ENCODE measurements at places on chromosomes 4 and X.

- DNase-seq, result no peak
Observed at GRCh38 chr4:110905367-110905766, 282.5 kb upstream of the PITX2 start.

DNA sequence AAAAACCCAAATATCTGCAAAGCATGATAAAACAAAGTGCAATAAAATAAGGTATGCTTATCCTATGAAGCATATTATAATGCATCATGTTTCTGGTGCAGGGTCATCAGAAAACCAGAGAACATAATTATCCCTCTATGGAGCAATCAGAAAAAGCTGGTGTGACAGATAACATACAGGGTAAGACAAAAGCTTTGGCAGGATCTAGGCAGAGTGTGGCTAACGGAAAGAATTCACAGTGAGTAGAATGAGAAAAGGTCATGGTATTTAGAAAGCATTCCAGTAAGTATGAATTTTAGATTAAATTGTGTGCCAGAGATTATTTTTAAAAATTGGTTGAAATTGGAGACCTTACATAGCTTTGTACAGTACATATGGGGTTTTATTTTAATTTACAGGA lies 29.0 kb upstream of the UGT2B4 start:
- no peak for DNase-seq

GRCh38 chr4:10186228-10187214 lies 69.9 kb upstream of the WDR1 start:
- DNase-seq, result no peak

DNA sequence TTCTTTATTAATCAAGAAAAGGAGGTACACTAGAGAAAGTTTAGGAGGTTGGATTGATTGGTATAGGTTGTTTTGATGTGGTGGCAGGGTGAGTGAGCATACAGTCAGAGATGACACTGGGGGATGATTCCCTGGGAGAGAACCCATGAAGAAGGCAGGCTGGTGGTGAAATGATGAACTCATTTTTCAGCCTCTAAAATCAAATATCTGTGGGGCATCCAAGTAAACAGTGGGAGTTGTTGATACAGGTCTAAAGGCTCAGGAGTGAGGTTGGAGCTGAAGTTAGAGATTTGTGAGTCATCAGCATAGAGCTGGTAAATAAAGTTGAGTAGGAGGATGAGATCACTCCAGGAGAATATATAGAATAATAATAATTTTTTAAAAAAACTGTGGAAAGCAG lies 10.0 kb upstream of the AP1S2 start:
- DNase-seq, result no peak

DNA sequence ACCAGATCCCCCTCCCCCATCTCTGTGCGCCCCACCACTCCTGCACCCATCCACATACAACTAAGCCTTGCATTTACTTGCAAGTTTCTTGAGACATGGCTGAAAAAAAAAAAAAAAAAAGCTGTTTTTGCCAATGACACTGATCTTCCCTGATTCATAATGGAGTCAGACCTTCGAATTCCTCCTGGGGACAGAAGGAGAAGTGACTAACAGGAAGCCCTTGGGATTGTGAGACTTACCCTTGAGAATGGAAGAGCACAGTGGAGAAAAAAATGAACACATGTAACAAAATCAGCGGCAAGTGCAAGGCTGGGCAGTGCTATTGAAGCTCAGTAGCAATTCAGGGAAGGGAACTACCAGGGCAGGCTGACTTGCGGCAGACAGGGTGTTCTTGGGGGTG lies 288.4 kb downstream of the BCOR start:
- DNase-seq, result no peak

GRCh38 chr4:3184725-3185124 lies 64.2 kb upstream of the MSANTD1 start:
- no peak for DNase-seq

GRCh38 chr4:17597517-17597916 lies 16.9 kb upstream of the MED28 start:
- peak; percentile 46 for DNase-seq

DNA sequence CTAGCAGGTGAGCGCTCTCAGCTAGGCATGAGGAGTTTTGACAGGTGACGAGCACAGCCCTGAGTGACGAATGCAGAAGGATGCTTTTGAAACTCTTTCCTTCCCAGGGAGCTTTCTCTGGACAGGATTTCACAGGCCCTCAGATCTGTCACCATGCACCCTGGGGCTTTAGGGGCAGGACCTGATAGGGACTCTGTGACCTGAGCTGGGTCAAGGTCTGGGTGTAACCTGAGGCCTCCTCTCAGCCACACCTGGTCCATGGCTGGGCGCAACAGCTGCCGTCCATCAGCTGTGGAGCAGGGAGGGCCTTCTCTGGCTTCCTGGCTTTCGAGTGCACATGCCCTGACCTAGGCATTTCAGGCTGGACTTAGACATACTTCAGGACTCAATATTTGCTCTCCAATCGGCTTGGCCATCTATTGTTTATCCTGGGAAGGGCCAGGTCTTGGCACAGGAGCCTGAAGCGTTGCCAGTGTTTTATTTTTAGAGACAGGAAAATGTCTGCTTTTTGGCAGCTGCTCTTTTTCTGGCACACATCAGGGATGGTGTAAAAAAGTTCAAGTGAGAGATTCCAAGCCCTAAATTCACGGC lies 56.4 kb downstream of the C4orf51 start:
- DNase-seq, result peak; percentile 77

- DNase-seq, result no peak
Observed at GRCh38 chr4:121973816-121974215, 22.0 kb upstream of the TRPC3 start.

- DNase-seq, result no peak
Observed at GRCh38 chr4:123236606-123237005, 160.0 kb upstream of the SPRY1 start.

GRCh38 chrX:1361275-1361674 lies 24.7 kb downstream of the IL3RA start:
- DNase-seq, result no peak

GRCh38 chr4:53532521-53532920 lies 58.8 kb downstream of the LNX1 start:
- DNase-seq, result no peak

- DNase-seq, result no peak
Observed at GRCh38 chrX:101482296-101482695, 3.0 kb upstream of the ARMCX4 start.

DNA sequence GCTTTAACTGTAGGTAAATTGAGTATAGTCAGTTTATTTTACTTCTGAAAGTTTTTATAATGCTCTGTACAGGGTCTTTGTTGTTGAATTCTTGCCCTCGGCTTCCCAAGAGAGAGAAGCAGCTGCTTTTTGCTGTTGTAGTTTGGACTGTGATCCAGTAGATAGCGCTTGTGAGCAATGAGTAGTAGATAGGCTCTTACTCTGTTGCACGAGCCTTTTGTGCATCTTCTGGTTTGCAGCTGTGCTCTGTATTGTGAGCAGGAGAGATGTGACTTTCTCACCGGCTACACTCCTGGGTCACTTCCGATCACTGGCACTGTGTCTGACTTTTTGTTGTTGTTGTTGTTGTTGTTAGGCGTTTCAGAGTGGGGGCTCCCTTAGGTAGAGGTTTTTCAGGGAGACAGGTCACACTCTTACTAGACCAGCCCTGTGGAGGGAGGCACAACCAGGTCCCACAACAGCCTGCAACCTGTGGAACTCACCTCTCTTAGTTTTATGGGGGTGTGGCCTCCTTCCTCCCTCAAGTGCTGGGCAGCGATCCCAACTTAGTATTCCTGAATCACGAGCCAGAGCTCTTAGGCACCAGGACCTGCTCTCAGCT lies 822.1 kb upstream of the GALNTL6 start:
- no peak for DNase-seq

GRCh38 chr4:107492566-107492965 lies 227.5 kb downstream of the PAPSS1 start:
- DNase-seq, result peak; percentile 60

DNA sequence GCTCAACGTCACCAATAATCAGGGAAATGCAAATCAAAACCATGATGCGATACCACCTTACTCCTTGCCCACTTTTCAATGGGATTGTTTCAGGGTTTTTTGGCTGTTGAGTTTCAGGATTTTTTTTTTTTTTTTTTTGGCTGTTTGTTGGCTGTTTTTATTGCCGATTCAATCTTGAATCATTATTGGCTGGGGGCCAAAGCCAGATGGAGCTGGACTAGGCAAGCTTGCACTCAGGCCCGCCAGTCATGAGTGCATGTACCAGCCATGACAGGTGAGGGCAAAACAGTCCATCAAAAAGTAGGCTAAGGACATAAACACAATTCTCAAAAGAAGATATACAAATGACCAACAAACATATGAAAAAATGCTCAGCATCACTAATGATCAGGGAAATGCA lies 13.3 kb downstream of the YIPF7 start:
- no peak for DNase-seq

DNA sequence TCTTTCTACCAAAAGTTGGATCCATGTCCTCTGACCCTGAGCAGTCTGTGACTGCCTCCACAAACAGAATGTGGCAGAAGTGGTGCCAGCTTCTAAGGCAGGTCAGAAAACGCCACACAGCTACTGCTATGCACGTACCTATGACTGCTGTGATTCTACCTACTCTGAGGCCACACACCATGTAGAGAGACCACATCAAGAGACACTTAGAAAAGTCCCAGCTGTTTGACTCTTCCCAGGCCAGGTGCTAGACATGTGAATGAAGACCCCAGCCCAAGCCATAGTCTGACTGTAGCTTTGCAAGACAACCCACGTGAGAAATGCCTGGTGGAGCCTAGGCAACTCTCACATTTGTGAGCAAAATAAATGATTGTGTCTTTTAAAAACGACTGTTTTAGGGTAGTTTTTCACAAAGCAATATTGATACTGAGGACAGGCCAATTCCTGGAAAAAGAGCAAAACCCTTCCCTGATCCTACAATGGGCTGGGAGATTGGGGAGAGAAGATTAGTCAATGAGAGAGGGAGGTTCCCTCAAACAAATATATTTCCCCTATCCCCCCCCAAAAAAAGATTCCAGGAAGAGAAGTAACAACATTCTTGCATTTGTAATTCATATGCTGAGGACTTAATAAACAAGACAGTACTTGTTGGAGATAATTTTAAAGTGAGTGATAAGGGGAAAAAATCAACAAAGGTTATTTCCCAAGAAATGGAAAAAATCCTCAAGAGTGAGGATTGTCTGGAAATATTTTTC lies 33.3 kb downstream of the FRYL start:
- no peak for DNase-seq

DNA sequence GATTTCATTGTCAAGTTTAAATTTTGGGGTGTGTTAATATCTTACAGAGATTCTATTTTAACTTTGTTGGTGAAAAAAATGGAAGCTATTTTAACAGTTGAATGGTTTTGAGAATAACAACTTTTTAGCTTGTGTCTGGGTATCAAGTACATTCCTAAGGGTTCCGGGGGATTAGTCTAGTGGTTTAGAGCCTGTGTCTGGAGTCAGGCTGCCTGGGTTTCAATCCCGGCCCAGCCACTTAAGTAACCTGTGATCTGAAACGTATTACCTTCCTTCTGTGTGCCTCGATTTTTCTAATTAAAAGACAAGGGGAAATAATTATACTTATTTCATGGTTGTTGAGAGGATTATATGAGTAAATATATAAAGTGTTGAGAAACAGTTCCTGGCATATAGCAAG lies 288.6 kb upstream of the NR3C2 start:
- no peak for DNase-seq

DNA sequence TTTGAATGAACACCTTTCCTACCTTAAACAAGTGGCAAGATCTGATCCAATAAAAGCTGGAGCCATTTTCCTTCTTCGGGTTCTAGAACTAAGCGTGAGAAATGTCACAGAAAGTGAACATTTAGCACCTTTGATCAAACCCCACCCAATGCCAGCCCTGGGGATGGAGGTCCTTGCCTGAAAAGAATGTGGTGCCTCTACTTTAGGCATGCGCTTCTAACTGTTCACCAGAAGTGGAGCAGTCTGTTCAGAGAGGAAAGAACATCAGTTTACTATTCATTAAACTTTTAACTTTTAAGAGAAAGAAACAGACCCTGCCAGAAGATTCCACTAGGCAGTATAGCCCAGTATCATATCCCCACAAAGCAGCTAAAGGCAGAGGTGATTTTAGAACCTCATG lies 75.9 kb downstream of the INTS12 start:
- DNase-seq, result no peak

- DNase-seq, result no peak
Observed at GRCh38 chrX:7972586-7972985, 45.4 kb upstream of the PNPLA4 start.

Data from NCI-H510A treated with DMSO at 0.1 percent for 48 hours (cell line).